ENCODE measurements at places on chromosomes 3 and 15.

GRCh38 chr3:42035816-42036482 lies 55.2 kb upstream of the TRAK1 start:
- no peak for DNase-seq

DNA sequence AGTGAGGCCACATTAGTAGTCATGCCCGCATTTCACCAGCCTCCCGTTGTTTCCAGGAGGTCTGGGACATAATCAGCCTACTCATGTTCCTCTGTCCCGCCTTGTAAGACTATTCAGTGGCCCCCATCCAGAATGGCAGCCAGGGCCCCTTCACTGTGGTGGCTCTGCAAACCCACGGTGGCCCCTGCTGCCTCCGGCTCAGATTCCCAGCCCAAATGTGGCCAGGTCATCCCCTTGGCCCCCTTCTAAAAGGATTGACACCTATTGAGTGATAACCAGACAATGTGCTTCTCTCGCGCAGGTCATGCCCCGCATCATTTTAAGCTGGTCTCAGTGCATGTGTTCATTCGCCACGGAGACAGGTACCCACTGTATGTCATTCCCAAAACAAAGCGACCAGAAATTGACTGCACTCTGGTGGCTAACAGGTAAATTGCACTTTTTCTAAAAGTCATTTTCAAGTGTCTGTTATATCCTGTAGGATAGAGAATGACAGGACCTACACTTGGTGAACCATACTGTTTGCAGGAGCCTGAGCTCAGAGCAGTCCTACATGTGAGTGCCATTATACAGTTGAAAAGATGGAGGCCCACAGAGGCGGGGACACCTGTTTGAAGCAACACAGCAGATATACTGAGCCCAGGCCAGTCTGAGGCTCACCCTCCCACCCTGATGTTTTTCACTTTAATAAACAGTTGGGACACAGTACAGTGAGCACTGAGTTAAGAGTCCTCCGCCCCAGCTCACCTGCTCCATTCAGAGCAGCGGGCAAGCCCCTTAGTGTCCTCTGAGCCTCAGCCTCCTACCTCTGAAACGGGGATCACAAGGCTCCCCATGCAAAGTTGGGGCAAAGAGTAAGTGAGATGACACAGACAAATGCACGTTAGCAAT lies 47.7 kb downstream of the PXYLP1 start:
- peak; percentile 36 for DNase-seq

- DNase-seq: no peak
Observed at GRCh38 chr15:38886315-38887163, 321.9 kb upstream of the RASGRP1 start.

DNA sequence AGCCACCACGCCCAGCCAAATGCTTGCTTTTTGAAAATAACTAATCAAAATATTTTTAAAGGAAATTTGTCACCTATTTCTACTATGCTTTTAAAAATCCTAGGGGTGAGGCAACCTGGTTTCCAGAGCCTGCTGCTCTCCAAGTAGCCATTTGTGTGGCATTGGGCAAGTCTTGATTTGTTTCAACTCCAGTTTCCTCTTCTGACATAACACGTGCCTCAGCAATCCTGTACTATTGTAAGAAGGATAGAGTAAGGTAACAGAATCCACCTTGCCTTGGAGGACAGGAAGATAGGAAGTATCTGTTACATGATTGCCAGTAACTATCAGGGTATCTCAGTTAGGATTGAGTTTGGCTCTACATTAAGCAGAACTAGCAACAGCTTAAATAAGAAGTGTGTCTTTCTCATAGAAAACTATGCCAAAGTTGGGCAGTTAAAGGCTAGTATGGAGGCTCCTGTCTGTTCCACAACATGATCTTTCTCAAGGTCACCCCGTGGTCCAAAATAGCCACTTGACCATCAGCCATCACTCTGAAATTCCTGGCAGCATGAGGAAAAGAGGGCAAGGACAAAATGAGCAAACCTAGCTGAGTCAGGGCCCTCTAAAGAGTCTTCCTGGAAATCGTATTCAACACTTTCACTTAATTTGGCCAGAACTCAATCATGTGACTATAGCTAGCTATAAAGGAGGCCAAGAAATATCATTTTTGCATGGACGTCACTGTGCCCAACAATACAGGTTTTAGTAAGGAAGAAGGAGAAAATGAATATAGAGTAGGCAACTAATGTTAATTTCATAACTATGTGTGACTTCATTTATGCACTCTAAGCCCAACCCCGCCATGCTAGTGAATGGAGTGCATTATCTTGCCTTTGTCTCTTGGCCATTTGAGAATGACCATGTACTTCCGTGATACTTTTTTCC lies 66.1 kb downstream of the HMG20A start:
- DNase-seq: no peak

GRCh38 chr3:115286529-115287197 lies 139.6 kb upstream of the ZBTB20 start:
- no peak for DNase-seq

GRCh38 chr3:11071096-11071755 lies 78.7 kb downstream of the SLC6A1 start:
- no peak for DNase-seq

GRCh38 chr15:33158366-33158765 lies 36.1 kb downstream of the FMN1 start:
- DNase-seq: no peak

- no peak for DNase-seq
Observed at GRCh38 chr3:44334326-44334725, 4.2 kb upstream of the TCAIM start.

DNA sequence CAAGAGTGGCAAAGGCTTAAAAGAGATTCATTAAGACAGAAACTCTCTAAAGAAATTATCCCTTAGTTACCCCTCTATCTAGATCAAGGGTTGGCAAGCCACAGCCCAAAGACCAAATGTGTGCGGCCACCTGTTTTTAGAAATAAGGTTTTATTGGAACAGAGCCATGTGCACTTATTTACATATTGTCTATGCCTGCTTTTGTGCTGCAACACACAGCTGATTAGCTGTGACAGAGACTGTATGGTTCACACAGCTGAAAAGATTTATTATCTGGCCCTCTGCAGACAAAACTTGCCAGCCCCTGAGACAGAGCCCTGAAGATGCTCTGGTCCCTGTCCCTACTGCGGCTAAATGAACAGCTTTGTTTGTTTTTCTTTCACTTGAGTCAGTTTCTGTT lies 88.1 kb downstream of the ADAMTS9 start:
- DNase-seq: no peak

- no peak for DNase-seq
Observed at GRCh38 chr3:161409069-161409468, 37.8 kb upstream of the SPTSSB start.

DNA sequence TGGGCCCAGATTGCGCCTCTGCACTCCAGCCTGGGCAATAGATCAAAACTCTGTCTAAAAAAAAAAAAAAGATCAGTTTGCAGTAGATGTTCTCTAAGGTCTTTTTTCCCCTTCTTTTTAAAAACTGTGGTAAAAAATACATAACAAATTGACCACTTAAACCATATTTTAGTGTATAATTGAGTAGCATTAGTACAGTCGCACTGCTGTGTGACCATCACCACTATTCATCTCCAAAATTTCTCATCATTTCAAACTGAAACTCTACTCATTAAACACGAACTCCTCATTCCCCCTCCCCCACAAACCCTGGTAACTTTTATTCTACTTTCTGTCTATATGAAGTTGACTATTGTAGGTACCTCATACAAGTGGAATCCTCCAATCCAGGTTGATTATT lies 160.3 kb downstream of the PEX5L start:
- DNase-seq: no peak

DNA sequence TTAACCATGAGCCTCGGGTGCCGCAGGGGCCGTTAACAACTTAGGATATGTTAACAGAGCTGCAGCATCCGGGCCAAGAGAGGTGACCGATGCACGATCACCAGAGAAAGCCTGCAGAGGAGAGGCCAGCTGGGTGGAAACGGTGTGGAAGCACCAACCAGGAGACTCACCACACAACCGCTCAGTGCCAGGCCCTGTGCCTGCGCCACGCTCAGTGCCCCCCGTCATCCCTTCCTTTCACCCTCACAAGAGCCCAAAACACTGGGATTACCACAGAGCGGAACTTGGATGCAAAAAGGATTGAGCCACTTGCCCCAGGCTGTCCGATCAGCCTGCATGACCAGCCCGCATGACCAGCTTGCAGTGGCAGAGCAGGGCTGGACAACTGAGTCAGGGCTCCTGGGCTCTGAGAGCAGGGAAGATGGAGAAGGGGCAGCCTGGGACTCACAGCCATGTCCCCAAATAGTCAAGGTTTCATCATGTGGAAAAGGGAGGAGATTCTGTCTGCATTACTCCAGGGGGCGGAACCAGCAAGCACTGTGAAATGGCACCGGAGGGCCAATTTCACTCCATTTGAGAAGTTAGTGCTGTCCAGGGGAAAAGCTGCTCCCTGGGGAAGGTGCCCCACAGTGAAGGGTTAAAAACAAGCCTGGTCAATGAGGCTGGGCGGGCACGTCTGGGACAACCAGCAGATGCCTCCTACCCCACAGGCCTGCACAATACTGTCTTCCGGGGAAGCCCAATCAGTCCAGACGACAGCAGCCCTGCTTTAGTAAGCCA lies 156.8 kb downstream of the ATP10A start:
- no peak for DNase-seq

GRCh38 chr3:33171580-33171979 lies 47.0 kb downstream of the SUSD5 start:
- DNase-seq: no peak

GRCh38 chr15:40217166-40217824 lies 21.6 kb upstream of the PAK6 start:
- no peak for DNase-seq

DNA sequence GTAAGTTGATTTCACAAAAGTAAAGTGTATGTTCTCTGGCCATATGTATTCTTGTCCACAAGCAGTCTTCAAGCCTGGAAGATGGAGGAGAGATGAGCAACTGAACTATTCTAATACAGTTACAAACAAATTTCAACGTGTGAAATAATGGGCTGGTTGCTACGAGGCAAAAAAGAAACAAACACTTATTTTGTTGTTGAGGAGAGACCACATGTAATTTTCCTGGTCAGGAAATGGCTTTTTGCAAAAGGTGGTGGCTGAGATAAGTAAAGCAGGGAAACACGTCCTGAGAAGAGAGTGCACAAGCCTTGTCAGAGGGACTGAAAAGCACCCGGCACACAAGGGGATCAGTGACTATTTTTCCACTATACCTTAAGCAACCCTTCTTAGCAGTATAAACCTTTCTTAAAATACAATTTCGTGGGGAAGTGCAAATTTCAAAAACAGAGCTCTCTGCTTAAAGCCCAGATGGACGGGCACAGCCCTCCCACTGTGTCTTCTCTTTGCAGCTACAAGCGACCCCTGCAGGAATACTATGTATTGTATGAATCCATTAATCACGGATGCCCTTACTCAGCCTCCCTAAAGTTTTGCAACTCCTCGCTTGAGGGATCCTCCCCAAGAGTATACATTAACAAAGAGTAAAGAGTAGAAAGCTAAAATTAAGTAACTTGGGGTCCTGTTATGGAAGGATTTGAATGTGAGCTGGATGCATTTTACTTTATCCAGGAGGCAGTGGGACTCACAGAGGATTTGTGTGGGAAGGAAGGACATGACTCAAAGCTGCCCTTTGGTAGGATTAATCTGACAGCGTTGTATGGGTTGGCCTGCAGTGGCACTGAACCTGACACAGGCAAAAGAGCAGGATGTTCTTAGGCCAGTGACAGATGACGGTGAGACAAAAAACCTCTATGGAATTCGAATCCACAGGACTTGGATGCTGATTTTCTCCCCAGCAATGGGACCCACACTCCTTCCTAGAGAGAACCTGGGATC lies 253.7 kb downstream of the IL5RA start:
- DNase-seq: no peak

DNA sequence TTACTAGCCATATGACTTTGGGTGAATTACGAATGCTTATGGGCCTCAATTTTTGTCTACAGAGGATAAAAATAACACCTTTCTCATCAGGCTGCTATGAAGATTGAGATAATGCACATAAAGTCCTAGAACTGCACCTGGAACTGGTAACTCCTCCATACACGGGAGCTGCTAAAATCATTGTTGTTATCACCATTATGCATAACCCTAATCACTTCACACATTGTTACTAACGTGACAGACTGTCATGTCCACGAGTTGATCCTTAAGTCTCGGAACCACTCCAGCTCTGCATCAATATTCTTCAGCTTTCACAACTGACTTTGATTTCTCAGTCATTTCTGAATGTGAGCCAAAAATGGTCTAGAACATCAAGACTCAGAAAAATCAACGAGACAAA lies 64.1 kb downstream of the RFTN1 start:
- no peak for DNase-seq
